Activated CD4-positive, alpha-beta T cell treated with anti-CD3 and anti-CD28 coated beads for 4 hours (primary cell): ENCODE measurements at places on chromosomes 3 and 15.

DNA sequence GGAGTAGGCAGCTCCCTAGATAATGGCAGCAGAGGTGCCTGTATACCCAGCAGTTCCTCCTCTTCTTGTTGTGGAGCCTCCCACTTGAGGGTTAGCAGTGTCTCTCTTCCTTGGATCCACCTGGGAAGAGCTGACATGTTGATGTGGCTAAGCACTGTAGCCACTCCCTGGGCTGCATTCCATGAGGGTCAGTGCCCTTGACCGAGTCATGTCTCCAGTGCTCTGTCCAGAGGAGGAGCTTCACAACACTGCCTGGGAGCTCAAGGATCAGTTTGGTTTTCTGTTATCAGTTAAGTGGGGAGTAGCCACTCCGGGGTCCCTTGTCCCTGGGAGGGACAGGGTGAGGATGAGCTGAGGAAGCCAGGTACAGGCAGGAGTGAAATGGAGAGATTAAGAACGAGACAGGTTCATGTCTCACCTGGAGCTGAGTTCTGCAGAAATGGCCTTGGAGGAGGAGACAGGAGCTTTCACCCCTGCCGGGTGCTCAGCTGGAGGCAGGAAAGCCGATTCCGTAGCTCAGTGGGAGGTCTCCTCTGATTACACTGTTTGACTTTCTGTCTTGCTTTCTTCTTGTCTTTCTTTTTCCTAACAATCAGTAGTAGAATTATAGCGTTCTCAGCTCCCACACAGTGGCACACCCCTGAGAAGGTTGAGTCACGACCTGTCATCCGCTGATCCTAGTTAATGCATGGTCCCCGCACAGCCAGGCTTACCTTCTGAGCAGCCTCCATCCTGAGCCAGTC, 57.9 kb upstream of the SEC22A start:
- no peak for DNase-seq

DNA sequence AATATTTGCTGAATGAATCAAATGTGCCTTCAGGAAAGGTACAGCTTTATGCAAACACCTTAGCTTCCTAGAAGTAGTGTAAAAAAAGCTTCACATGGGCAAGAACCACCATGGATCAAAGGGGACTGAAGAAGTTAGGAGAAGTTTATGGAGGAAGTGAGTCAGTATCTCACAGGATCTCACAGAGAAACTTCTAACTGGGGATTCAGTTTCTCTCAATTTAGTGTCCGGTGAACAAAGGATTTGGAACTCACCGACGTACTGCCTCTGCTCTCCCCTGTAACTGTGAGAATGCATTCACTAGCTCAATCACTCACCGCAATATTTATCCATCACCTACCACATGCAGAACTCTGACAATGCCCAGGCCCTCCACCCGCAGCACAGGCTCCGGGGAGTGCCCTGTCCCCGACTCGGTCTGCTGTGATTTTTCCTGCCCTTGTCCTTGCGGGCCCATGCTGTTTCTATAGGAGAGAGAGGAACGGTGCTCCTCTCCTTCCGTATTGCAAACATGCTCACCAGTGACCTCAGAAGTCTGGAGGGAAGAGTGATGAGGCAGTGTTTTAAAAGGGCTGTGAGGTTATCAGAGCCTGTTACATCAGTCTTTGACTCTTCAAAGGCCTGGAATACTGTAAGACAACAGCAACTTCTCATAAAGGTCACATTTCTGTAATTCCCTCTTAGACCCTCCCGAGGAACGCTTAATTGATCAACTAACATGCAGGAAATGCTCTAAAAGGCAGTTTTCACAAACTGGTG, 222.5 kb upstream of the ICE2 start:
- no peak for DNase-seq

- no peak for DNase-seq
These were observed 69.8 kb upstream of the ANKRD34C start for GRCh38 chr15:79212589-79213157.

DNA sequence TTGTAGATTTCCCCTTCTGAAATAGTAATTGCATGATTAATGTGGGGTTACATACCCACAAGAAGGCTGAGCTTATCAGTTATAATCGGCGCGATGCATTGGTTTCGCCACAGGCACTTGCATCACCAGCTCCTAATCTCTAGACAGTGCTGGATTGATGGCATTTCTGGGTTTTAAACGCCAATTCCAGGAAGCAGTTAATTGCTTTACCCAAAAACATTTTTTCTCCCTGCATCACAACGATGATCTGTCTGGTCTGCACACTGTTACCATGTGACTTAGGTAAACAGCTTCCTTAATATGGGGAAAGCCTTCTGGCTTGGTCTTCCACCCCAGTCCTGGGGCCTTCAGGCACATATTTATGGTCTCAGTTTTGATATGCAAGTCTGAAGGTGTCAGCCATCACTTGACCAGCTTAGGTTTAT, 70.0 kb upstream of the HEG1 start:
- peak; percentile 14 for DNase-seq

GRCh38 chr3:52313188-52313773, 2.8 kb upstream of the DNAH1 start:
- no peak for DNase-seq

GRCh38 chr3:148710665-148711064, 13.0 kb downstream of the AGTR1 start:
- no peak for DNase-seq

- no peak for DNase-seq
These were observed 77.7 kb upstream of the ACAN start for GRCh38 chr15:88725305-88726210.

- DNase-seq = no peak
These were observed 241.9 kb upstream of the PEX5L start for GRCh38 chr3:180278583-180279188.

- no peak for DNase-seq
These were observed 334.6 kb downstream of the GABRB3 start for GRCh38 chr15:26438316-26438715.

DNA sequence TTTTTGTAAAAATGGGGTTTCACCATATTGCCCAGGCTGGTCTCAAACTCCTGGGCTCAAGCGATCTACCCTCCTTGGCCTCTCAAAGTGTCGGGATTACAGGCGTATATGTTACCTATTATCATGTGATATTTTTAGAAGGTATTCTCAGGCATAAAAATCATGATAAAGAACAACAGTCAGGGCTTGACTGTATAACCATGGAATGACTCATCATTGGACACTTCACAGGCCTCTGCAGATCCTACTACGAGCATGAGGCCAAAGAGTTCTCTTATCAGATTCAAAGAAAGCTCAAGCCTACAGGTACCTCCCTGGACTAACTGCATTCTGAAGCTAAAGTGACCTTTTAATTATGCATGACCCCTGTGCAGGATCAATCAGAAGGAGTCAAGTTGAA, 91.7 kb upstream of the PRICKLE2 start:
- no peak for DNase-seq

- DNase-seq = no peak
These were observed 35.0 kb downstream of the ST6GAL1 start for GRCh38 chr3:186965141-186965879.

DNA sequence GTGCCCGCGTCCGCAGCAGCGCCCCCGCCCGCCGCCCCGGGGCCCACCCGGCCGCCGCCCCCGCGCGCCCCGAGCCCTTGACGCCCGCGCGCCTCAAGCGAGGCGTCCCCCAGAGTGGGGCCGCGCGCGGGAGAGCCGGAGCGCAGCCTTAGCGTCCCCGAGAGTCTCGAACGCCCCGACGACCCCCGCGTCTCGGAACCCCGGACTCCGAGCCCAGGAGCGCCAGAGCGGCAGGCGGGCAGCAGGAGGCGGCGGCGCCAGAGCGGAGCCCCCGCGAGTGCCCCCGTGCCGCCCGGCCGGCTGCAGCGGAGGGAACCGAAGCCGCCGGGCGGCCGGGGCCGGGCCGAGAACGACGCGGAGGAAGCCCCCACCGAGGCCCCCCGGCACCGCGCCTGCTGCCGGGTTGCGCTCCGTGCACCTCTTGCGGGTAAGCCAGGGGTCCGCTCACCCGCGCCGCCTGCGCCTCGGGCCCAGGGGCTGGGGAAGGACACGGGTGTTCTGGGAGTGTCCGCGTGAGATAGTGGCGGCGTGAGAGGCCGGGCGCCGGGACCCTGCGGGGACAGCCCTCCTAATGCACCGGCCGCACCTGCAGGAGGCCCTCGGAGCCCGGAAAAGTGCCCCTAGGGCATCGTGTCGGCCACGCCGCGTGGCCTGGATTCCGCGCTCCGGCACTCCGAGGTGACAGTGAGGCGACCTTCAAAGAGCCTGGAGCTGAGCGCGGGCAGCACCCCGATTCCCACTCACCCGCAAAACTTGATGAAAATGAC, 52.0 kb upstream of the ULK4 start:
- peak; percentile 24 for DNase-seq

DNA sequence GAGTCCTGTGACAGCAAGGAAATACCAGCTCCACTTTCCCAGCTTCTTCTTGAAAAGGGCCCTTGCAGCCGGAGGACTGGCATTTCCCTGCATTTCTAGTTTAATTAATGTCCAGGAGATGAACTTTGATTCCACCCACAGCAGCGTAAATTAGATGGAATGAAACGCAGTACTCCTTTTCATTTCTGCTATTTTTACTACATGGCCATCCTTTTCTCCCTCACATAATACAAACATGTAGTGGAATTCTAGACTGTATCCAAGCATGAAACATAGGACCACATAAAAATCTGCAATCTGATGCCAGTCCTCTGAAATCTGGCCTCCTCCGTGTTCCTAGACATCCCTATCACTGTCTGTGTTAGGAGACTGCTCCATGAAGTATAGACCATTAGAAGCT, 403.2 kb downstream of the NR2F2 start:
- no peak for DNase-seq

GRCh38 chr3:42790714-42791229, 13.5 kb downstream of the HIGD1A start:
- no peak for DNase-seq

DNA sequence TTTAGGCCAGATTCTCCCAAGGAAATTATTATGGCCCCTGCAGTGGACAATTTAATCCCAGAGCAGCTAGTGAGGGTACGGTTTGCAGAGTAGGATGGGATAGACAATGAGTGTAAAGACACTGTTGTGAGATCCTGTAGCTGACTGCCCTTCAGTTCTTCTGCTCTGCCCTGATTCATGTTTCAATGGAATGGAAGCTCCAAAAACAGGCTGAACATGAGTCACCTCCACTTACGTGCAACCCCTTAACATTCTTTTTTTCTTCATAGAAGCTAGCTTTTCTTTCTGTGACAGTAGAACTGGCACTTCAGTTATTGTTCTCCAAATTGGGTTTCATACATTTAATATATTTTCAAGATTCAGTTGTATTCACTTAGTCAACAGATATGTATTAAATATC, 32.1 kb downstream of the CLDN18 start:
- DNase-seq = no peak

GRCh38 chr15:66720206-66721010, 18.4 kb downstream of the SMAD6 start:
- DNase-seq = no peak

DNA sequence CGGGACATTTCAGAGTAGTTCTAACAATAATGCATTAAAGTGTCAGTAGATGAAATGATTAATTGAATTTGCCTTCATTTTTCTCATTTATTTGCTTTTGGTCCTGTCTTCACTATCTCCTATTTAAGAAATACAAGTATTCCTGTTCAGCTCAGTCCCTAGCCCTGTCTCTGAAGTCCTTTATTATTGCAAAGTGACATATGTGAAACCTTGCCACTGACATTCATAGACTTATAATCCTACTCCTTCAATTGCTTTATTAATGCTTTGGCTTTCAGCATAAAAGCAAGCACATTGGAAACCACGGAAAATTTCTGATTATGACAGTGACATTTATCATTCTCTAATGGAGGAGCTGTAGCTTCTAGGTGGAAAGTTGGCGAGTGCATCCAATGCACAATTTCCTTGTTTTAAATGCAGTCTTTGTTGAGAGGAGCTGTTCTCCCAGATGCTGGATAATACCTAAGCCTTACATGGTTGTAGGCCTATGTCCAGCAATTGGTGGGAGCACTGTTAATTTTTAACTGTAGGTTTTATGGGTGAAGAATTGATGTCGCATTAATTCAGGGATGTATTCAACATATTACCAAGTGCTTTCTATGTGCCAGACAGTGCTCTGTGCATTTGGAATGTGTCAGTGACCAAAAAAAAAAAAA, 337.8 kb downstream of the FEZF2 start:
- DNase-seq = no peak

DNA sequence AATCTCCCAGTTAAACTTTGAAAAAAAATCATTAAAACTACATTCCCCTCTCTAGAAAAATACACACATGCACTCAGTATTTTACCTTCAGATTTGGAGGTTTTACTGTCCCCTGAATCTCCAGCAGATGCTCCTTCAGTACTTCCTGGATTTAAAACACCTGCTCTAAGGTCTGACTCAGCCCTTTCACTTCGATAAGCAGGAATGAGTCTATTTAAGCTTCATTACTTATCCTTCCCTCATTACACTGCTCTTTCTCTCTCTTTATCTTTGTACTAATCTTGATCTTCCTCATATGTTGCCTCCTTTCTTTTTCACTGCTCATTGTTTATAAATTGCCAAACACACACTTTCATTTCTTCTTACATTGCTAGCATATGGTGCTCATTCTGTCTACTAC, 443.9 kb downstream of the DIPK2A start:
- DNase-seq = no peak

DNA sequence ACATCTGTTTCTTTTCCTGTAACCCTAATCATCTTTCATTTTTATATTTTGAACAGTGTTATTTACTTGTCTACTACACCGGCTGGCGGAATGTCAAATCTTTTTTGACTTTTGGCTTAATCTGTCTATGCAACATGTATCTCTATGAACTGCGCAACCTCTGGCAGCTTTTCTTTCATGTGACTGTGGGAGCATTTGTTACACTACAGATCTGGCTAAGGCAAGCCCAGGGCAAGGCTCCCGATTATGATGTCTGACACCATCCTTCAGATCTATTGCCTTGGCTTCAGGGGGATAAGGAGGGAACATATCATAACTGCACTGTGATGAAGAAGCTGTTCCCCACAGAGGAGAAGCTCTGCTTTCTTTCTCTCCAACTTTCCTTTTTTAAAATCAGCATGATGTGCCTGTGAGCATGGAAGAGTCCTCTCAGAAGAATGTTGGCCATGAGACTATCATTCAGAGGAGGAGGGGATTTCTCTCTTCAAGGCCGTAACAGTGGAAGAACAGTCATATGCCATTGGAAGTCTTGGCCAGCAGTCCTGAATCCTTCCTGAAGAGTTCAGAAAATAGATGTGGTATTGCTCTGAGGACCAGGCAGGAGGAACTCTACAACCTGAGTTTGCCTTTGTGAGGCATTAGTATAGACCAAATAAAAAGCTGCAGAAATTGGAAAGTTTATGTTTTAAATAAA, 69.9 kb downstream of the SEC22A start:
- no peak for DNase-seq

GRCh38 chr3:195227871-195228270, 43.1 kb downstream of the XXYLT1 start:
- no peak for DNase-seq

- DNase-seq = no peak
These were observed 740.1 kb upstream of the GRM7 start for GRCh38 chr3:6120786-6121185.

GRCh38 chr15:45606413-45606812, 19.2 kb downstream of the BLOC1S6 start:
- DNase-seq = no peak

- no peak for DNase-seq
These were observed 223.3 kb downstream of the EPHB1 start for GRCh38 chr3:135018149-135018923.
